Activated CD8-positive, alpha-beta T cell treated with anti-CD3 and anti-CD28 coated beads, Interleukin-2, amount 10 ng/mL, durations not matched to agents 7 days and 5 days (primary cell): ENCODE measurements at places on chromosomes 11 and 22.

GRCh38 chr11:29256580-29256979, 760.2 kb downstream of the KCNA4 start:
- no peak for DNase-seq

GRCh38 chr11:120890609-120891320, 133.1 kb upstream of the TBCEL start:
- no peak for DNase-seq

- peak; percentile 8 for DNase-seq
Observed at GRCh38 chr22:49006207-49007012, 821.3 kb downstream of the BRD1 start.

DNA sequence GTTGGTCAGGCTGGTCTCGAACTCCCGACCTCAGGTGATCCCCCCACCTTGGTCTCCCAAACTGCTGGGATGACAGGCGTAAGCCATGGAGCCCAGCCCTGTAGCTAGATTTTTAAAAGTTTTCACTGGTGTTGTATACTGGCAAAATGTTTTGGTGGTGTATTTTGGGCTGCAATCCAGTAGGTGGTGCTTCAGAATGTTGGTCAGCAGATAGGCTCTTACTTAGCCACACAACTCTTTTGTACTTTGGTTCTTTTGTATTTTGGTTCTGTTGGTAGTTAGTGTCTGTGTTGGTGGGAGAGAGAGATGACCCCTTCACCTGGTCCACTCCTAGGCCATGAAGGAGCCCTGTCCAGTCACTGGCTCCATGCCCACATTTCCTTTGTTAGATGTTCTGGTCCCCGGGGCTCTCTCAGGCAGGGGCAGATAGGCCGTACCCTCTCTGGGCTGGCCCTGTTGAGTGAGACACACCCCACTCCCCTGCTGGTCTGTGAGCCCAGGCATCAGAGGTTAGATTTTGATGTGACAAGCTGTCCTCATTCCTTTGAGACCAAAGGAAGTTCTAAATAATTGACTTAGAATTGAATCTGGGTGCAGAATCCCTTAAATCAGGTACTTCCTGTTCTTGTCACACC, 123.8 kb downstream of the DDX10 start:
- no peak for DNase-seq
